Mesenchymal stem cell (in vitro differentiated cells and primary cell): ENCODE measurements at places on chromosomes 2 and 18.

DNA sequence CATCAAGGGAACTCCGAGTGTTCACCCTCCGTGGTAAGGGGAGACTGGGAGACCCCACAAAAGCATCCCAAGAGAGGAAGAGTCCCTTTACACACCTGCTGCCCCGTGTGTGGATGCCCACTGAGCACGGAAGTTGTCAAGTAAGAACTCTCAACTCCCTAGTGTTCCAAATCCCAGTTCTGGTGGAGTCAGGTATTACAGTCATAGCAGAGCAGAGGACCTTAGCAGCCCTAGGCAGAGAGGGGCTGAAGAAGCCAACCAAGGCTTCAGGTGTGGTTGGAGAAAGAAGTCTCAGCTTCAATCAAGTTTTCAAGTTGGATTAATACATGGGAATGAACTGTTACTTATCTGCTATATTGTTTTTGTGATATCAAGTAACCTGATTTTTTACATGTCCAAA is 512.5 kb downstream of the RNF144A start:
- no peak for DNase-seq

DNA sequence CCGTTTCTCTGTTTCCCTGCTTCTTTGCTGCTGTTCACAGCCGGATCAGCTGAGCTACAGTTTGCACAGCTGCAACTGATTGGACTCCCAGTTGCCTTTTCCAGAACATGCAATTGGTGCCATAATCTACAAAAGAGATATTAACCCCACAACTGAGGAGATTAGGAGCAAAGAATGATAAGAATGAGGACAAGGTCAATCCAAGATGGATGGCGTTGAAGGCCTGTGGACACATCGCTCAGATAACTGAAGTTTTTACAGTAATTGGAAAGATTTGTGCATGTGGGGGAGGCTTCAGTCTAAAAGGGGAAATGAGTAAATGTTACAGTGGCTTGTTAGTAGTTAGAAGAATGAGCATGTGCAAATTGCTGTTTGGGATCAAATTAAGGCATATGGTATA is 263.2 kb downstream of the TGIF1 start:
- no peak for DNase-seq

DNA sequence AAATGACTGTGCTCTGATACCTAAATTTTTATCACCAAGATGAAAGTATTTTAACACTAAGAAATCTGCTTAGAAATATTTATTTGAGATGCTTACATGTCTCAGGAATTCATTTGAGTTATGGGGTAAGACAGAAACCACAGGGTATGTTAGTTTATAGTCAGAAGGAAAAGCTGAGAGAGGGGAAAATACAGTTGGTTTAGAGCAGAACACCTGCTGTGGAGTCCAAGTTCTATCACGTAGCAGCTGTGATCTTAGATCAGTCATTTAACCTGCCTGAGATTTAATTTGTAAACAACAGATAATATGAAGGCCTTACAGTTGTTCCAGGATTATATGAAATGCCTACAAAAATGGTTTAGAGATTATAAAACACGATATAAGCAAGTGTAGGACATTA is 29.0 kb downstream of the PDE6D start:
- no peak for DNase-seq

GRCh38 chr18:49234984-49235383 is 225.5 kb downstream of the DYM start:
- DNase-seq: no peak

GRCh38 chr18:23094411-23095190 is 40.7 kb upstream of the CABLES1 start:
- no peak for DNase-seq

DNA sequence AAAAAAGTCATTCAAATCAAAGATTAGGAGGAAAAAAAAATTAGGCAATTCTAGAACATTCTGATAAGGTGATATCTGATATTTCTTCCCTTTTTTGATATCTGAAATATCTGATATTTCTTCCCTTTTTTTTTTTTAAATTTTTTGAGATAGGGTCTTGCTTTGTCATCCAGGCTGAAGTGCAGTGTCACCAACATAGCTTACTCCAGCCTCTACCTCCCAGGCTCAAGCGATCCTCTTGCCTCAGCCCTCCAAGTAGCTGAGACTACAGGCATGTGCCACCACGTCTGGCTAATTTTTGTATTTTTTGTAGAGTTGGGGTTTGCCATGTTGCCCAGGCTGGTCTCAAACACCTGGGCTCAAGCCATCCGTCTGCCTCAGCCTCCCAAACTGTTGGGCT is 33.9 kb downstream of the MEX3C start:
- no peak for DNase-seq

DNA sequence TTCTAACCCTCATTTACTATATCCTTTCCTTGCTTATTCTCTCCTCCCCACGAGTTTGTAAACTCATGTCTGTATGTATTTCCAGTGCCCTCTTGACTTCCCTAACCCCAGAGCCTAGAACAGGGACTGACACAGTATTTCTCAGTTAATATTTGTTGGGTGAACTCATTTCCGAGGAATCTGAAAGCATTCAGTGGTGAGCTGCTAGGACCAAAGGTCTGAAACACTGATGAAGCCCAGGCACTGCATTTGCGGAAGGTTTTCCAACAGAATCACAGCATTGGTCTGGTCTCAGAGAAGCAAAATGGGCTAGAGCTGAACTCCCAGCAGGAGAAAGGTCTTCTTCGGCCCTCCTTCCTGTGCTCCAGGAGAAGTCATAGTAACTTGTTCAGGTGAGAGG is 56.8 kb downstream of the SOX11 start:
- no peak for DNase-seq

- DNase-seq: no peak
These were observed 9.7 kb upstream of the DNAJB2 start for GRCh38 chr2:219269362-219270054.

DNA sequence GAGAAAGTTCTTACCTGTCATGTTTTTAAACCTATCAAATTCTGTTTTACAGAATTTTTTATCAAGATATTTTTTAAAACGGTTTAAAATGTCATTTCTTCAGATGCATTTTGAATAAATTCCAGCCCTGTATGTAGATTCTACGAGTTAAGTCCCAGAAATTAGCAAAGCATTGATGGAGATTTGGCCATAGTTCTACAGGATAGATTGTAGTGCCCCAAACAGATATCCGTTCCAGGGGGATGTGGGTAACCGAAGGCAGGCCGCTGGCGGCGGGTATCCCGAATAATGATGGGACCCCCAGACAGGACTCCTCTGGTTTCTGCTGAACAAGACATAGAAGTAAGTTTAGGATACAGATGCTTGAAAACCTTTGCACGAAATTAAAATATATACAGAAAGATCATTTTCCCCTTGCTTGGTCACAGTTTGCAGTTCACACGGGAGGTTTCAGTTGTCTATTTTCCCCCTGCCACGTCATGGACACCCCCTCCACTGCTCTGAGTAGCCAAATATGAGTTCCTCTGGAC is 755 bp downstream of the NOL4 start:
- no peak for DNase-seq

- DNase-seq: no peak
These were observed 45.1 kb downstream of the TMEM178A start for GRCh38 chr2:39710807-39711206.

DNA sequence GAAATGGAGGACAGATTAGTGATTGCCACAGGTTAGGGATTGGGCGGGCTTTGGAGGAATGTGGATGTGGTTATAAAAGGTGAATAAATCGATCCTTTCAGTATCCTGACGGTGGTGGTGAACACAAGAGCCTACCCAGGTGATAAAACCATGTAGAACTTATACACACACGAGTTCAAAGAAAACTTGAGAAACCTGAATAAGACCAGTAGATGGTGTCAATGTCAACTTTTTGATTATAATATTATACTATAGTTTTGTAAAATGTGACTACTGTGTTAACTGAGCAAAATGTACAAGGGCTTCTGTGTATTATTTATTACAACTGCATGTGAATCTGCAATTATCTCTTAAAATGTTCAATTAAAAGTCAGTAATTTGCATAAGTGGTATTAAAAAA is 136.3 kb downstream of the ERBB4 start:
- DNase-seq: no peak

GRCh38 chr2:122736279-122736678 is 980.8 kb downstream of the TSN start:
- peak; percentile 32 for DNase-seq

- DNase-seq: peak; percentile 42
These were observed 985 bp downstream of the ILKAP start for GRCh38 chr2:238202326-238203093.

DNA sequence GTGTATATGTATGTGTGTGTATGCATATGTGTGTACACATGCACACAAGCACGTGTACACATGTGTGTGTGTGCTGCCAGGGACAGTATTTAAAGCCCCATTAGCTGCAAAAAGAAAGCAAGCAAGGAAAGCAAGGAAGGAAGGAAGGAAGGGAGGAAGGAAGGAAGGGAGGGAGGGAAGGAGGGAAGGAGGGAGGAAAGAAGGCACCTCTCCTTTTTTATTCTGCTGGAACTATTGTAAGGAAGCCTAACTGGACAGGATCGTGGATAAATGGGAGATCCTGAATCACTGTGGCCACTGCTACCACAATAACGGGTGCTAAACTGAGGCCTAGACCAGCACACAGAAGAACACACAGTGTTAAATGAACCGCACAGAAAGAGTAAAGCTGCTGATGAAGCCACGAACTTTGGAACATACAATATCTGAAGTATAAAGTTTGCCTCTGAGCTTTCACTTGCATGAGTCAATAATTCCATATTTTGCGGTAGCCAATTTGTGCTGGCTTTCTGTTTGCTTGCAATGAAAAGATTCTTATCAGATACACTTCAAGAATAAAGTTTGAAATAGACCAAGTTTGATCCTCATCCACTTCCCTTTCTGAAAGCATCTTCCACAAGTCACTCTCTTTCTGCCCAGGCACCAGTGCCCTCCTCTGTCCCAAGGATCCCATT is 15.5 kb downstream of the CACNB4 start:
- DNase-seq: no peak

- peak; percentile 15 for DNase-seq
These were observed 71.9 kb upstream of the KLHL29 start for GRCh38 chr2:23312996-23313606.

DNA sequence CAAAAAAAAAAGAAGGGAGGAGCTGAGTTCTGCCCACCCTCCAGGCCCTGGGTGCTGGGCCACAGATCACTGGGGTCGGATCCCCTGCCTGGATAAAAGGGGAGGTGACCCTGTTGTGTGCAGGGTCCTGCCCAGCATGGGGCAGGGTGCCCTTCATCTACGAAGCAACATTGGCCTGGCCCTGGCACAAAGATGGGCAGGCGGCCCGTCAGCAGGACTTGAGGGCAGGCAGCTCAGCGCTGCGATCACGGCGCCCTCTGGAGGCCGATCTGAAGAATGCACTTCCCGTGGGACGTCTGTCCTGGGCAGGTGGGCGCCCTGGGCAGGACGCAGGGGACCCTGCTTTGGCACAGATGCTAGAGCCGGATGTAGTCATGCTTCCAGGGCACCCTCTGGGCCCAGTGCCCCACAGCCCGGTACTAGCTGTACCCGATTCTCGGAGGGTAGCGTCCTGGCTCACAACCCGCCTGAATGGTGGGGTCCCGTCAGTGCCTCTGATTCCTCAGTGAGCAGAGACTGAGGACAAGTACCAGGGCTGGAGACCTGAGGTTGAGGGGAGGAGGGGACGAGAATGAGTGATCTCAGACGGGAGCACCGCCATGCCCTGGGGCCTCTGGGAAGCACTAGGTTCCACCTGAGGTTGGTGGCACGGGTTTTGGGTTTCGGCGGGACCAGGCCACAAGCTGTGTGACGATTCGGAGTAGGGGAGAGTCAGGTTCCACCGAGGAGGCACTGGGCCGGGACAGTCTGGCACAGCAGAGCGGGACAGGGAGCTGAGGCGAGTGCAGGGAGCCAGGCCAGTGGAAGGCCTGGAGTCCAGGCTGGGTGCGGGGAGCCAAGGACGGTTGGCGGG is 18.0 kb downstream of the ARID5A start:
- DNase-seq: peak; percentile 55

DNA sequence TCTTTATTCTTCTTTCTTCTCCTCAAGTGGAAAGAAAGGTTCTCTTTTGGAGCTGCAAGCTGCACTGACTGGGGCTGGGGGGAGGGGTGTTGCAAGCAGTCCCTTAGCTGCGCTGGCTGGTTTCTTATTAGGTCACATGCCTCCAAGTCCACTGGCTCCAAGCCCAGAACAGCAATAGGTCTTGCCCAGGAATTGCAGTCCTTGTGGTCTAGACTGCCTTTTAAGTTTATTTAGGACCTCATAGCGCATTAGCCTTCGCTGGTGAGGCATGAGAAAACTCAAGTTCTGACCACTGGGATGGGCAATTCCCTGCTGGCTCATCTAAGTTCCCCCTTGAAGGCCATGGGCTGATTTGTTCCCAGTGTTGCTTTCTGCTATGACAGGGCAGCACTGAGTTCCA is 138.6 kb upstream of the SCN7A start:
- DNase-seq: peak; percentile 94

GRCh38 chr2:2638547-2639220 is 307.6 kb upstream of the MYT1L start:
- no peak for DNase-seq

DNA sequence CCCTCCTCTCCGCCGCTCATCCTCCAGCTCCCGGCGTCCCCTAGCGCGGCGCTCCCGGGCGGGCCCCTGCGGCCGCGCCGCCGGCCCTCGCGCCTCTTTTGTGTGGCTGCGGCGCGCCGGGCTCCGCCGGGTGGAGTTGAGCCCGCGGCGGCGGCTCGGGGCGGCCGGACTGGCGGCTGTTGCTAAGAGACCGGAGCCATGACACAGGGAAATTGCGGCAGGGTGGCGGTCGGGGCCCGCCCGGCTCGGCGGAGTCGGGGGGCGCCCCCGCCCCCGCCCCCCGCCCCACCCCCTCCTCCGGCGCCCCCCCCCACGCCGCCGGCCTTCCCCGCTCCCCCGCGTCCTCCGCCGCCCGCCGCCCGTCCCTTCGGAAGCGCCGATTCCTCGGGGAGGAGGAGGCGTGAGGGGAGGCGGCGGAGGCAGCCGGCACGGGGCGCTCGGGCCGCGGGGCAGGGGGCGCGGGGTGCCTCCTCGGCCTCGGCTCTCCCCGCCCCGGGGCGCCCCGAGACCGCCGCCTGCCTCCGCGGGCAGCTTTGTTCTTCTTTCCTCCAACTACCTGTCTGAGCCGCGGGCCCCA is at the start of gene TMEM200C:
TSS of gene TMEM200C (minus strand) at position 224 of the 577 bp plus-strand sequence. CDS start 3,459 bp downstream, outside the sequence.
- peak; percentile 6 for DNase-seq

- DNase-seq: no peak
These were observed 28.9 kb downstream of the TOGARAM2 start for GRCh38 chr2:29009711-29010677.

- peak; percentile 98 for DNase-seq
These were observed 71.7 kb downstream of the HS1BP3 start for GRCh38 chr2:20578895-20579825.

- DNase-seq: peak; percentile 8
These were observed 174.0 kb upstream of the SLC14A2 start for GRCh38 chr18:45441110-45441847.
